ENCODE measurements at places on chromosomes 2 and 18.

GRCh38 chr2:88350331-88351248 lies 101.9 kb downstream of the FOXI3 start:
- peak; percentile 10 for DNase-seq

DNA sequence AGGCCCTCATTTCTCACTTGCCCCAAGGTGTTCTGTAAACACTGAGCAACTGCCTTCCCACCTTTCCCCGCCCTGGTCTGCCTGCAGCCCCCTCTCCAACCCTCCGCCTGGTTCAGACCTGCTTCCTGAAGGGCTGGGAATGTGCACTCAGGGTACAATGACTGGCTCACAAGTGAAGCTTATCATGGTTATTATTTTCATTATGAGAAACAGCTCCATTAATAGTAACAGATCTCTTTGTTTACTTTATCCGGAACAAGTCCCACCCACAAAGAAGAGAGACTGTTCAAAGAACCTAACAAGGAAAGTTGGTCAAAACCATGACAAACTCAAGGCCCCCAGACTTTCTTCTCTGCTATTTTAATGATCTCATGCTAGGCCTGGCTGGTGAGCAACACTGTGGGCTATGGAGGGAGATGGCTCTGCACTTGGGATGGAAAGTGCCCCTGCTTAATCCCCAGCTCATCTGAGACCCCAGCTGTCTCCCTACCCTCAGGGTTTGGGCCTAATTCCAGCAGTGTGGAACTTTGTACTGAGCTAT lies 36.7 kb downstream of the ARHGAP25 start:
- no peak for DNase-seq

DNA sequence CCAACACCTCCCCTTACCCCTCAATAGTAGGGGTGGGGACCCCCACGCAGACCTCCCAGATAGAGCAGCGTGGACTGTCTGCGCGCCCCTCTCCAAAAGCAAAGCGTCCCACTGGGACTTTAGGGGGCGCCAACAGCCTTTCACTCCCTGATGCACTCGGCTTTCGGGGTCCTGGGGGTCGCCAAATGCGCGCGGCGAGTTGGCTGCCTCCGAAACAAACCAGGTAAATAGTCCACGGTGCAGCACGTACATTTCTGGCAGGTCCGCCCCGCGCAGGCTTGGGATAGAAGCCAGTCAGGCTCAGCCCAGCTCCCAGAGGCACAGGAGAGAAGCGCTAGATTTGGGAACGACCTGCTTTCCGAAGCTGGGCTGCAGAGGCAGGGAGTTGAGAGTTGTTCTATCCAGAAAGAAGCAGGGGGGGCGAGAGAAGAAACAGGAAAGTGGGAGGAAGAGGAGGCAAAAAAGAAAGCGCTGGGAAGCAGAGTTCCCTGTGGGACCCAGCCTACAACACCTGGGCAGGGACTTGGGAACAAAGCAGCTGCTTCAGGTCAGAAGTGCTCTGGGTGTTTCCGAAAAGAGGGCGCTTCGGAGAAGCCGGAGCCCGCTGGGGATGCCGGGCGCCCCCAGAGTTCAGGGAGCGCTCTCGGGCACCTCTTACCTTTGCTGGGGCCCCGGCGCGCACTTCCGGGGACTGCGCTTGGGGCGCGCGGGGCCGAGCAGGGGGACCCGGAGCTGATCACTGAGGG lies 544 bp downstream of the EVA1A start:
- no peak for DNase-seq

DNA sequence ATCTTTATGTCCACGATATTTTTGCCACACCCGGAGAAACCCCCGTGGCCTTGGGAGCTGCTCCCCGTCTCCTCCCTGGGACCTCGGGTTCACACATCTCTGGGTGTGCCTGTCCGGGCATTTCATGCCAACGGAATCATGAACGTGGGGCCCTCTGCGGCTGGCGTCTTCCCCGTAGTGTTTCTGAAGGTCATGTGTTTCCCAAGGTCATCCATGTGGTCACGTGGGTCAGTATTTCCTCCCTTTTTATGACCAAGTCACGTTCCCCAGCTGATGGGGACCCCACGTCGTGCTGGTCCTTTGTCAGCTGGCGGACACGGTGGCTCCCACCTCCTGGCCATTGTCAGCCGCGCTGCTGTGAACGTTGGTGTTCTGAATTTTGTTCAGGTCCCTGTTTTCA lies 135.7 kb downstream of the NFATC1 start:
- no peak for DNase-seq

DNA sequence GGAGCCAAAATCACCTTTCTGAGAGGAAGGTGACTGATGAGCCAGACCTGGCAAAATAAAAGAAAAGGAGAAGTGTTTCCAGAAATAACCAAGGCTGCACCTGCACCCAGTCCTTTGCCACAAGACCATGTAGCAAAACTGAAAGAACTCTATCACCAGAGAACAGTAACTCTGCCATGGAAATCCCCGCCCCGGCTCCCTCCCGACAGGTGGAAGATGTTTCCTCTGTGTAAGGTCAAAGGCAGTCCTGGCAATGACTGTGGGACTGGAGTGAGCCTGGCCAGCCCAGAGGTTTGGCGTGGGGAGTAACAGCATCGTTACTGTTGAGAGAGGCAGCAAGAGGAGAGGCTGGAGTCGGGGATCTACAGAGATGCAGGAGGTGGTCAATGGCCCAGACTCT lies 42.3 kb downstream of the SPRED2 start:
- DNase-seq: peak; percentile 74

GRCh38 chr2:168658706-168659105 lies 143.7 kb upstream of the NOSTRIN start:
- no peak for DNase-seq

- no peak for DNase-seq
These were observed 97.8 kb downstream of the B3GNT2 start for GRCh38 chr2:62293490-62294271.

DNA sequence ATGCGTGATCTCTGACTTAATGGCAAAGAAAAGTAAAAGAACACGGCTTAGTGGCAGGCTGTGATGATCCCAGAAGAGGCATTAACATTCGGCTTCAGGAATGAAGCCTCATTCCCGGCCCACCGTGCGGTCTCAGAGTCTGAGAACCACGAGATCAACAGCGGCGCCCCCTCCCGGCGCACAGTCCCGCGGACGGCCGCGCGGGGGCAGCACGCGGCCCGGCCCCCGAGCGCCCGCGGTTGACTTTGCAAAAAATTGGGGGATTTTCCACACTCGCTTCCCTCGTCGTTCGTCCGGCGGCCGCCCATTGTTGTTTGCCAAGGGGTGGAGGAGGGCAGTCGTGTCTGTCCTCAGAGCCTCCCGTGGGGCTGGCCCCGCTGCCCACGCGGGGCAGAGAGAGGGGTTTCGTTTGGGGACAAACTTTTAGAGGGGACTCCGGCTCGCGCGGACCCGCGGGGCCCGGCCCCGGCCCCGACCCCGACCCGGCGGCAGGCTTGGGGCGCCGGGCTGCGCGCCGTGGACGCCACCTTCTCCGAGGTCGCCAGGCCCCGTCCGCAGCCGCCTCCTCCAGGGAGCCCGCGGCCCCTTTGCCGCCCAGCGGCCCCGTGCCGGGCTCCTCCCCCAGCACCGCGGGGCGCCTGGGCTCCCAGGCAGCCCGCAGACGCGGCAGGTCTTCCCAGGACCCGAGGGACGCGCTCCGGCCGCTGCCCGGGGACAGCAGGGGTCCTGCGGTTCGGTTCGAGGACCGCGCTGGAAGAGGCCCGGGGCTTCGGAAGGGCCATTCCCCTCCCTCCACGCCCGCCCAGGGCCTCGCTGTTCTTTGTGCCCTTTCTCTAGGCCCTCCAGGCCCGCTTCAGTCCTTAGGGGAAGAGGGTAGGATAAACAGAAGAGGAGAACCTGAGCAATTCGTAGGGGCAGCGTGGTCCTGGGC lies 3.4 kb upstream of the HS6ST1 start:
- peak; percentile 12 for DNase-seq

DNA sequence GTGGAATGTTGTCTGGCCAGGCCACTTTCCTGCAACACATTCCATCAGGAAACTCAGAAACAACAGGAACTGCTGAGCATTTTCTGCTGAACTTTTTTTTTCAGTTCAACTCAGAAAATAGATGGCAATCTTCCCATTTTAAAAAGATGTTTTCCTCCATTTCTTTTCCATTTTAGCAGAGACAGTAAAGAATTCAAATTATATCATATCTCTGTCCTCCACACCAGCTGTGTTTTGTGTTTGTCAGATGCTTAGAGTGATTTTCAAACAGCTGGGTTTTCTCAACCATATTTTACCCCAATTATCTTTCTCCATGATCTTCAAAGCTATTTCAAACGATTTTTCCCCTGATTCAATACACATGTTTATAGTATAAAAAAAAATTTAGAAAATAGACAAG lies 713.4 kb downstream of the LRRTM4 start:
- no peak for DNase-seq

DNA sequence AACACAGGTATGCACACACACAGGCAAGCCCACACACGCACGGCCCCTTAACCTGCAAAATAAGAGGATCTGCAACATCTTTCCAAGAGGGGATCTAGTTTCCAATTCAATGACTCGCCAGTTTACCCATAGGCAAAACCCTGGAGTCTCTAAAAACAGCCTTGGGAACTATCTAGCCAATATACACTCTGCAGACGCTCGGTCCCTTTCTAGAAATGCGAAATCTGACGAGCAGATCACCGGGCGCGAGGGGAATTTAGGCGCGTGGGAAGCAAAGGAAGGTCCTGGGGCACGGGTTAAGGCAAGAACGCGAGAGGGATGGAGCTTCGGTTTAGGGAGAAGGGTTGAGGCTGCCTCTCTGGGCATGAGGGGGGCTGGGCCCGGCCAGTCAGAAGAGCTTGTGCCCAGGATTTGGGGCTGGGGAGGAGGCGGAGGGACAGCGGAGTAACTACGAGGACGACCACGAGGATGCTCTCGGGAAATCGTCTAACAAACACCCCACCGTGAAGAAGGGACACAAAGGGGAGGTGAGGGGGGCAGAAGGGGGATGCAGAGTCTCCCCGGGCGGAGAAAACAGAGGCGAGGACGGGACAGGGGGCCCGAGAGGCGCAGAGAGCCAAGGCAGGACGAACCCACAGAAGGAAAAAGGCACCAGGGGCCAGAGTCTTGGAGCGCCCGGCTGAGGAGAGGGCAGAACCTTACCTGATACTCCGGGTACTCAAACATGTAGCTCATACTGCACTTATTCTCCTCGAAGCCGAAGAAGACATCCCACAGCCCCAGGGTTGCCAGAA lies 542 bp downstream of the PGAP1 start:
- no peak for DNase-seq

DNA sequence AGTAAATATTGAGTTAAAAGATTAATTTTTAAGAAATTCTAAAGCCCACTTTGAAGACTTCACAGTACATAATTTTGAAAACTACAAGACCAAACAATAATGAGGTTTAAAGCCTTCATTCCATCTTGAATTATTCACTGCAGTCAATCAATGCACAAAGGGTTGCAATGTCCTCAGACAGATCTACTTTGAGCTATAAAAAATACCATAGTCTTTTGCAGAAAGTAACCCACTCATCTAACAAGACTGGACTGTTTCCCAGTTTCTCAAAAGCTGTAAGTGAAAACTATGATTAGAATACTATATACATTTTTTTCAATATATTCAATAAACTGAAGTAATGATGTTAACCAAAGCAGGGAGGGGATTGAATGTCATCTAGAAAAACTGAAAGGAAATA lies 10.2 kb upstream of the RBM43 start:
- DNase-seq: no peak

DNA sequence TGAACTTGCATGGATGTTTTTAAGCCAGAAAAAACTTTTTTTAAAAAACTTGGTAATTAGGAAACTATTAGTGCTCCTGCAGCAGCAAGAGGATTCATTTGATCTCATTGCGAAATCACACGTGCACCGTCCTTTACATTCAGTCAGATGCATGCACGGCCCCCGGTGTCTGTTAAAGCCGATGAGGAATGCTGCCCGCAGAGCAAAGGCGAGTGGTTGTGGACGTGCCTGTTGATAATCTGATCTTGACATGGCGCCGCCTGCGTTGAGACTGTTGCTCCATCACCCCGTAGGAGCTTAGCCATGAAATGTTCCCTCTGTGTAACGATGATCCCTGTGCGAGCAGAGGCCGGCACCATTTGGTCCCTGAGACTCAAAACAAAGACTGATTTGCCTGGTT lies 300.0 kb downstream of the GBX2 start:
- no peak for DNase-seq

DNA sequence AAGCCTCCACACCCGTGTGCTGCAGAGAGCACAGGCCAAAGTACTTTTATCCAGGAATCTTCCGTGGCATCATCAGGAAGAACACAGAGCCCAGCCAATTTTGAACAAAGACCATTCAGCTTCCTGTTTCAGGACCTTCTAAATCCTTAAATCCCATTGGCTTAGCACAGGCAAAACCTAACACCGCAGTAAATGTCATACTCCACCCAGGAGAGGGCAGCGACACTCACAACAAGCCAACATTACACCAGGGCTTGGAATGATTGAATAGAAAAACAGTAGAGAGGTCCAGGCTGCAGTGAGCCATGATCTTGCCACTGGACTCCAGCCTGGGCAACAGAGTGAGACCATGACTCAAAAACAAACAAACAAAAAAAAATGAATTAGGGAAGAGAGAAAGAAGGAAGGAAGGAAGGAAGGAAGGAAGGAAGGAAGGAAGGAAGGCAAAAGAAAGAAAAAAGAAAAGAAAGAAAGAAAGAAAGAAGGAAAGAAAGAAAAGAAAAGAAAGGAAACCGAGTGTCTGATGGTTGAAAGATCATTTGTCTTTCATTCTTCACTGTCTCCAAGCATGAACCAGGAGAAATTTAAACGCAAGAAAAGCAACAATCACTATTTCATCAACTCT lies 144.6 kb upstream of the SATB2 start:
- no peak for DNase-seq

DNA sequence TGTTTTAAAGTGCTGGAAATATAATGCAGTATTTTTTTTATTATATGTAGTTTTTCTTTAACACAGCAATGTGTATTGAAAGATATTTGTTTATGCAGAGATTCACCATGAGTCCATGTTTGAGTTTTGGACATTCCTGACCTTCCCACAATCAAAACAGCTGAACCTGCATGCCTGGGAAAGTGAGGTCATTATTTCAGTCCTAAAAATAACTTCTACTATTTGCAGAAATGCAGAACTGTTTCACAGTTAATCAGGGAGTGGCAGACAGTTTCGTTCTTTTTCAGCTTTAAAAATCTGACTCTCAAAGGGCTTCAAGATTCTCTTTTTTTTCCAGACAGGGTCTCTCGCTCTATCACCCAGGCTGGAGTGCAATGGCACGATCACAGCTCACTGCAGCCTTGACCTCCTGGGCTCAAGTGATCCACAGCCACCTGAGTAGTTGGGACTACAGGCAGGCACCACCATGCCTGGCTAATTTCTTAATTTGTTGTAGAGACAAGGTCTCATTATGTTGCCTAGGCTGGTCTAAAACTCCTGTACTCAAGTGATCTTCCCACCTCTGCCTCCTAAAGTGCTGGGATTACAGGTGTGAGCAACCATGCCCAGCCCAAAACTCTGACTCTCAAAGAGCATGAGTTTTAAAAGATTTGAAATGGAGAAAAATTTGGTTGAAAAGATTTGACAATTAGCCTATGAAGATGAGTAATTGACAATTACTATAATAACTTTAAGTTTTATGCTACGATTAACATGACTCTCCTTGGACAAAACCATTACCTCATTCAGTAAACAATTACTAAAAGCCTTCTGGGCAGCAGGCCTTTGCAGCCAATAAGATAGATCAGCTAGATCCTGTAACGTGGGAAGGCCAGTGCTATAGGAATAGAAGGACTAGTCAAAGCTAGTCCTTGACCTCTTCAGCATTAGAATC lies 5.0 kb upstream of the MYL12B start:
- no peak for DNase-seq

Measured in GM12864 (cell line).